ENCODE measurements at places on chromosomes 1 and 21.

DNA sequence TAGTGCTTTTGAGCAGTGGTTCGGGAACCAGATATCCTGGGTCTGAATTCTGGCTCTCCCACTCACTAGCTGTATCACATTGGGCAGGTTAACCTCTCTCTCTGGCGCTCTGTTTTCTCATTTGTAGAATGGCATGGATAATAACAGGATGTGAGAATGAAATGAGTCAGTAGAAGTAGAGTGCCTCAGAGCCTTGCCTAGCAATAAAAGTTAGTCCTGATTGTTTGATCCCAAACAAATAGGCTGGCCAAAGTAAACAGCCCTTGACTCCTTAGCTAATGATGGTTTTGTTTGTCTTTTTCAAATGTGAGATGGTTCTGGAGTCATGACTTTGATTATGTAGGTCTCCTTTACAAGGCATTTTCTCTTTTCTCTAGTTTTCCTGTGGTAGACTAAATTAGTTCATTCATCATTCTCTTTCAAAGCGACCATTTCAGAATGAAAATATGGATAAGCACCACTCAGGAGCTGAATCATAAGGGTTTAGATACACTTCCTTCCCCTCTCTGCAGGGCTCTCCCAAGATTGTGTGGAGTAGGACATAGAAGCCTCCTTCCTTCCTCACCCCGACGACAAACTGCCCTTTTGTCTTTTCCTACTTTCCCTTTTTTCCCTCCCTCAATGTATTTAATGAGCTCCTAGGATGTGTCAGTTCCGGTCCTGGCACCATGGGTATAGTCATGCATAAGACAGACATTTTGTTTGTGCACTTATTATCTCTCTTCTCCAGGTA is 23.1 kb downstream of the KIAA0040 start:
- no peak for DNase-seq

- DNase-seq, result no peak
These were observed 4.6 kb downstream of the SH3BP5L start for GRCh38 chr1:248821101-248821500.

DNA sequence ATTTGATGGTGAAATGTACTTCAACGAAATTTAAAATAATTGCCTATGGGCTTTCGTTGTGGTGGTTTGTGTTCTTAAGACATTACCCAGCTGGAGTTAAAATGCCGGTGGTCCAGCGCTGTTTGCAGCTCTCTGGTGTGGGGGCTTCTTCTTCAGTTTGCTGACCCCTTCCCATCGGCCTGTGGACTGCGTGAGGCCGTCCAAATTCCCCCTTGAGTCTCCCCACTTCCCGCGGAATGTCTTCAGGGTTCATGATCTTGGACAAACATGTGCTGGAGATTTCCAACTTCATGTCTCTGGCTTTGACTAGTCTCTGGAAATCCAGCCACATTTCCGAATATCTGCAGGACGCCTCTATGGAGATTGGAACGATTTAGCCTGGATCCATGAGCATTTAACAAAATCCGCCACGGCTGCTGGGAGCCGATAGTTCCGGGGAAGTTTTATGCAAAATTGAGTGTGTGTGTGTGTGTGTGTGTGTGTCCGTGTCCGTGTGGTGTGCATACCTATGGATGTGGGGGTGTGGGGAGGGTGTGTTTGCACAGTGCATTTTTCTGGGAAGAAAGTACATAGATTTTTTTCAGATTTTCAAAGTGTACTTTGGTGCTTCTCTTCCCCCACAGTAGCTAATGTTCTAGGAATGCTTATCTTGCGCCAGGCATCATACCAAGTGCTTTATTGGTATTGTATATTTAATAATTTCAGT is 117.2 kb downstream of the PCP4 start:
- DNase-seq, result no peak

DNA sequence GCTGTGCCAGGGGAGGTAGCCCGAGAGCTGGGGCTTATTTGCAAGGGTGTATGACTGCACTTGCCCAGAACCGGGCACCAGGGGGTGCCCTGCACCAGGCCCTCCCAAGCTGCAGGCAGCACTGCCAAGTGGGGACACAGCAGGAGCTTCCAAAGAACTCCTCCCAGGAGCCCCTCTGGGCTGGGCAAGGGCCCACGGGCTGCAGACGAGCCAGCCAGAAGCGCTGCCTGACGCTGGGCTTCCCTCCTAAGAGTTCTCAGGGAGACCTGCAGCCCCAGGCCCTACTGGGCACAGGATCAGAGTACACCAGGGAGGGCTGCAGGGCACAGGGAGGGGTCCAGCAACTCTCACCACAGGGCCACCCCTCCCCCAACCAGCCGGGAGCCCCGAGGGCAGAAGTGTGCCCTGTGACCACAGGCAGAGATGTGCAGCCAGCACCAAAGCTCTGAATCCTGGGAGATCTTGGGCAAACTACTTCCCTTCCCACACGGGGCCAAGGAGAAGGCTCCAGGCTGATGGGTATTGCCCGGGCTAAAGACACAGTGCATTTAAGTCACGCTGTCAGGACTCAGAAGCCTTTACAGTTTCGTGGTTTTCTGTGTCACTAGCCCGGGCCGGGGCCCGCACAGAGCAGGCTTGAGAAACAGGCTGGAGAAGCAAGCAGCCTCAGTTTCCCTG is 63.4 kb downstream of the KCNAB2 start:
- DNase-seq, result peak; percentile 56
